ENCODE measurements at places on chromosomes 3 and 15.
A peak's percentile ranks its signal among the peaks of the same experiment; 100 is the strongest.

DNA sequence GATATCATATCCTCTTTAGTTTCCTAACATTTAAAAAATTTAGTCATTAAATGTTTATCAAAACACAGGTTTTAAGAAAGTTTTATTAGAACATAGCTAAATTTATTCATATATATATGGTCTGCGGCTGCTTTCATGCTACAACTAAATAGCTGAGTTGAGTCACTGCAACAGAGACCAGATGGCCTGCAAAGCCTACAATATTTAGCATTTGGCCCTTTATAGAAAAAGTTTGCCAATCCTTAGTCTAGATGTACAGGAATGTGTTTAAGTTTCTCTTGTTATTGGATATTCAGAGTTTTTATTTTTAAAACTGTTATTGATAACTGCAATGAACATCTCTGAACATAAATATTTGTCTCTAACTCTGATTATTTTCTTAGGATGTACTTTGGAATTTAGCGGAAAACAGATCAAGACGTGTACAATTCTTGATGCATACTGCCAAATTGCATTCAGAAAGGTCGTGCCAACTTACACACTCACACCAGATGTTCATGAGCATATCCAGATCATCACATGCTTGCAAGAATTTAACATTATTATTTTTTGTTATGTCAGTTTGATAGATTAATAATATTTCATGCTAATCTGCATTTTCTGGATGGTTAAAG is 157.9 kb downstream of the STAC start:
- DNase-seq, result no peak

GRCh38 chr3:138383715-138384465 is 35.5 kb downstream of the MRAS start:
- no peak for DNase-seq

GRCh38 chr3:8001307-8001706 is 500.3 kb upstream of the LMCD1 start:
- no peak for DNase-seq

DNA sequence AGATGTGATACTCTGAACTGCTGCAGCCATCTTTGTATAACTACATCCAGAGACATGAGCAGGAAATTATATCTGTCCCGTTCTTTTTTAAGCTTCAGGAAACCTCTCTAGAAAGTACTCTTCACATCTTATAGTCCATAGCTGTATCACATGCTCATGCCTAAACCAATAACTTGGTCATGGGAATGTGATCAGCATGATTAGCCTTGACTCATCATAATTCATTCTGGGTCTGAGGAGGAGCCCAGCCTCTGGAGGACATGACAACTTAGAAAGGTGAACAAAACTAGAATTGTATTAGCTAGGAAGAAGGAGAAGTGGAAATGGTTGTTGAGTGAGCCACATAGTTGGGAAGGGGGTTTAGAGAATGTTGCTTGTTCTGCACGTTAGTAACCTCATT is 12.9 kb downstream of the PPM1L start:
- DNase-seq, result no peak

DNA sequence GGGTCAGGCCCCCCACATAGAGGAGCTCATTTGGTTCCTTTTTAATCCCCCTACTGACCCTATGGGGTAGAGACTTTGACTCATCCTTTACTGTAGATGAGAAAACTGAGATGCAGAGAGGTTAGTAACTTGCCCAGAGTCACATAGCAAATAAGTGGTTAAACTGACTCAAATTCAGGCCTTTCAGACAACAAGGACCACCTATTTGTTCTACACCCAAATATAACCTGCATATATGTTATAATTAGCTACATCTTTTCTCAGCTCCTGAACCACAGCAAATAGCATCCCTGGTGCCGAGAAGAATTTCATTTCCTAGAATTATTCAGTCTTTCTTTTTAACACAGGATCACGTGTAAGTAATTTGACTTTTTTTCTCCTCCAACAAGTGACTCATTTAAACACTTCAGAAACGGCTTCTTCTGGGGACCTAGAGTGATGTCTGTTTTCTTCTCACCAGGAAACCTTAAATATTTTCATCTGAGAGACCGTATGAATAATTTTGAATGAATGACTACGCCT is 57.4 kb downstream of the MGLL start:
- DNase-seq, result no peak

GRCh38 chr3:21274079-21274571 is 476.9 kb downstream of the ZNF385D start:
- DNase-seq, result no peak

- DNase-seq, result no peak
Observed at GRCh38 chr3:52434491-52435115, 10.3 kb downstream of the SEMA3G start.

DNA sequence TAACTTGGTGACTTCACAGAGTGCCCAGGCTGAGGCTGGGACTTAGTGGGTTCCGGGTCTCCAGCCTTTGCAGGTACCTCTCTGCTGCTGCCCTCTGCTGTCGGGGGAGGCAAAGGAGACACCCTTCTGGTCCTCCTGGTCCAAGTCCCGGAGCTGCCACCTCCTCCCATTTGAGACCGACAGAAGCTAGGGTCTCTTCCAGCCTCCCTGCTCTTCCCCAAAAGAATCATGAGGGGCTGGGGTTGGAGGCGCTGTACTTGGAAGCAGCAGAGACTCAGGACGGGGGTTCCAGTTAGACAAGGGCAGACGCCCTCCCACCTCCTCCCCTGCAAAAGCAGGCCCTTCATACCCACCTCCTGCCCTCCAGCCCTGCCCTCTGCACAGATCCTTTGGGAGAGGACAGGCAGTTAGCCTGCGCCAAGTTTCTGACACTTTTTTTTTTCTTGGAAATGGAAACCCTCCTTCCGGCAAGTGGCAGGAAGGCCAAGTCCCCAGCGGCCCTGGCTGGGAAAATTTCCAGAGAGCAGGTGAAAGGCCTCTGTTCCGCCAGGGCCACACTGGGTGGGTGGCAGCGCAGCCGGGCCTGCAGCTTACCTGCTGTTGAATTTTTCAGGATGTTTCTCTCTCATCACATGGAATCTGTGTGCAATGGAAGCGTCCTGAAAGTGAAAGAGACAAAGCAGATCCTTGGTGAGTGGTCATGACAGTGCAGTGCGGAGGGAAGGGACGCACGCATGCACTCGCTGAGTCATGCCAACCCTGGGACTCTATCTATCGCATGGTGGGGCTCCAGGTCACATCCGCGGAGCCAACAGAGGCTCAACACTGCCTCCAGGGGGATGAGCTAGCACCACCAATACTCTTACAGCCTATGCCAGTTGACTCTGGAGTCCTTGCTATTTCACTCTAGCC is 119.9 kb downstream of the DGKG start:
- DNase-seq, result no peak

- DNase-seq, result no peak
Observed at GRCh38 chr3:22893644-22894325, 309.3 kb upstream of the UBE2E2 start.

- DNase-seq, result no peak
Observed at GRCh38 chr3:135393898-135394525, 571.5 kb upstream of the PPP2R3A start.

GRCh38 chr15:26073430-26074333 is 210.6 kb upstream of the ATP10A start:
- DNase-seq, result no peak

- DNase-seq, result no peak
Observed at GRCh38 chr3:156787926-156788663, 38.1 kb upstream of the LEKR1 start.

GRCh38 chr3:177071496-177072156 is 125.7 kb downstream of the TBL1XR1 start:
- no peak for DNase-seq

DNA sequence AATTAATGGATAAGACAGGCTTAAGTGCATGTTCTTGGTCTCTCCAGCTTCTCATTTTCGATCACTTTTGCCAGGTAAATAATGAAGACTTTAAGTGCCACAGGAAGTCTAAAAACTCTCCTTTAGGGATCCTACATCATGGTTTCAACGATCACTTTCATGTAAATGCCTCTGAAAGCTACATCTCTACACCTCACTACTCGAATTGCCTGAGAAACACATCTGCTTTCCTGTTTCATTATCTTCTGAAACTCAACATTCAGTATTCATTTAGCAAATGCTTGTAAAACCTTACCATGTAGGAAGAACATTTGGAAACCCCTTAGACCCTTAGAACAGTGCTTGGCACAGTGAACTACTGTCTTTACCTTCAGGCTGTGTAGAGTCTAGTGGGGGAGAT is 16.2 kb downstream of the THAP10 start:
- DNase-seq, result no peak

DNA sequence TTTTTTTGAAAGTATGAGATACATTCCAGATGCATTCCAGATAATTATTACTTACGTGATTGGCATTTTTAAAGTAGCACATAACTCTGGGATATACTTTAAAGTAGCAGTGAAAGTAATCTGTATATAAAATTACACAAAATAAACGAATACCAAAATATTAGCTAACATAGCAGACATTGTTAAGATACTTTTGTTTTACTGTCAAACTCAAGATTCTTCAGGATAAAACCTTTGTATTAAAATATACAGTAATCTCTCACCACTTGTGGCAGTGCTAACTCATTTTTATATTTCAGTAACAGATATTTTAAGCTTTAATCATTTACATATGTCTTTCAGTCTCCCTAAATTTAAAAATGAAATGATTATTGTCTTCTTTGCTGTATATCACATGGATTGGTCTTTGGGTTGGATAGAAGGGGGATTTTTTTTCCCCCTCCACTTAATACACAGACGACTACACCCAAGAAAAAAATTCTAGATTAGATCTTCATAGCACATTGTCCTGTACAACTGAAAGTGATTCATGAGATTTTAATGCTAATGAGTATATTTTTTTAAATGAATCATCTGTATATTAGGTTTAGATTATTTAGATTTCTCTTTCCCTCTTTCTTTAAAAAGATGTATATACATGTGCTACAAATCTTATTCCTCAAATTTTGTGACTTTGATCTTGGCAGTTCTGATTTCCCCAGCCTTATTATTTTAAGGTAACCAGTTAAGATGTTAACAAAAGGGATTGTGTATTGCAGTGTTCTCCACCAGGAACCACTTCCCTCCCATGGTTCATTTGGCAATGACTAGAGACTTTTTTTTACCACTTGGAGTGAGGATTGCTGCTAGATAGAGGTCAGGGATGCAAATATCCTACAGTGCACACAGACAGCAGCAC is 24.5 kb upstream of the EBLN2 start:
- DNase-seq, result no peak

- no peak for DNase-seq
Observed at GRCh38 chr3:137325170-137325569, 367.4 kb downstream of the IL20RB start.

DNA sequence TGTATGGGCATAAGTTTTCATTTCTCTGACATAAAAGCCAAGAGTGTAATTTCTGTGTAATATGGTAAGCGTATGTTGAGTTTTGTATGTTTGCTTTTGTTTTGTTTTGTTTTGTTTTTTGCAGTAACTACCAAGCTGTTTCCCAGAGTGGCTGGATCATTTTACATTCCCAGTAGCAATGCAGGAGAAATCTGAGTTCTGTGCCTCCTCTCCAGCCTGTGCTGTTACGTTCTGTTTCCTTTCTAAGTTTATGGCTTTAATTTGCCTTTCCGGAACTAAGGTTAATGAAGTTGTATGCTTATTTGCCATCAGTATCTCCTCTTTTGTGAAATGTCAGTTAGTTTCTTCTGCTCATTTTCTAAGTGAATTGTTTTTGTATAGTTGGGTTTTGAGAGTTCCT is 307.8 kb downstream of the GABRG3 start:
- no peak for DNase-seq

DNA sequence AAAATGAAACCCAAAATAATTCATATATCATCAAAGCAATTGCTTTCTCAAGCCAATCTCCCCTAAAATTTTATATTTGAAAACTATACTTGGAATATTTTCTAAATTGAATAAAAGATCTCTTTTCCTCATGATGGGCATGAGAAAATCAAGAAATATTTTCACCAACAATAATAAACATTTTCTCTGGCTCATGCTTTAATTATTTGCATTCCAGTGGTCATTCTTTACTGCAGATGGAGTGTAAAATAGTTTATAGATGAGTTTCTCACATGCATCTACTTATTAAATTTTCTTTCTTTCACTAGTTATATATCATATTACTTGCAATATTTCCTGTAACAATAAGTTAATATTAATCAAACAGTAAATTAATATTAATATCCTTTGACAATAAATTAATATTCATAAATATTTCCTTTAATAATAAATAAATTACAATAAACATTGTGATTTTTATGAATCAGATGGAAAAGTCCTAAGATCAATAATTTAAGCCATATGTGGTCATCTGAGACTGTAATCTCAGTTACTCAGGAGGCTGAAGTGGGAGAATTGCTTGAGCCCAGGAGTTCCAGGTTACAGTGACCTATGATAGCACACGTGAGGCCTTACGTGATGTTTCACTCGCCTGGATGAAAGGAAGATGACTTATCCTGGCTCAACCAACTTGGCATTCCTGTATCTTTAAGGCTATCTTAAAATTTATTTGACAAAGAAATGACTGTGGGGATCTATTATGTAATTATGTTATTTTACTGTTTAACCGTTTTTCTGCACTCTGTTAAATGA is 958.8 kb downstream of the ZPLD1 start:
- DNase-seq, result no peak

- no peak for DNase-seq
Observed at GRCh38 chr3:58924578-58924977, 125.2 kb downstream of the CFAP20DC start.

GRCh38 chr15:99718421-99718820 is 14.8 kb downstream of the LYSMD4 start:
- no peak for DNase-seq

GRCh38 chr3:197940745-197941384 is 9.1 kb upstream of the RPL35A start:
- DNase-seq, result no peak

- no peak for DNase-seq
Observed at GRCh38 chr3:107976202-107976800, 114.5 kb downstream of the CD47 start.

DNA sequence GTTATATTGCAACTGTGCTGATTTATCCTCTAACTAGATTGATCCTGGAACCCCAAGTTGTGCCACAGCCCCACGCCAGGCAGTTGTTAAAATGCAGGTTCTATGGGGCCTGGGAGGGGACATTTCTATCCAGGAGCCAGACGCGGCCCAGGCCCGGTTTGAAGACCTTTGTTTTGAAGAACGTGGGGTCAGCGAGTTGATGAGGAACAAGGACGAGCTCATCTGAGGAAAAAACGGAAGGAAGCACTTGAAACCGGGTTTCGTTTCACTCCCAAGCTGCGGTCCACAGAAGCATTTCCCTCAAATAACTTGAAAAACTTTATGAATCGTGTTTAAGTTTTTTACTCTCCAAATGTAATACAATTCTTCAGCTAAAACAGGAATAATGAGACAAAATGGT is 76.4 kb downstream of the CHSY1 start:
- DNase-seq, result no peak

DNA sequence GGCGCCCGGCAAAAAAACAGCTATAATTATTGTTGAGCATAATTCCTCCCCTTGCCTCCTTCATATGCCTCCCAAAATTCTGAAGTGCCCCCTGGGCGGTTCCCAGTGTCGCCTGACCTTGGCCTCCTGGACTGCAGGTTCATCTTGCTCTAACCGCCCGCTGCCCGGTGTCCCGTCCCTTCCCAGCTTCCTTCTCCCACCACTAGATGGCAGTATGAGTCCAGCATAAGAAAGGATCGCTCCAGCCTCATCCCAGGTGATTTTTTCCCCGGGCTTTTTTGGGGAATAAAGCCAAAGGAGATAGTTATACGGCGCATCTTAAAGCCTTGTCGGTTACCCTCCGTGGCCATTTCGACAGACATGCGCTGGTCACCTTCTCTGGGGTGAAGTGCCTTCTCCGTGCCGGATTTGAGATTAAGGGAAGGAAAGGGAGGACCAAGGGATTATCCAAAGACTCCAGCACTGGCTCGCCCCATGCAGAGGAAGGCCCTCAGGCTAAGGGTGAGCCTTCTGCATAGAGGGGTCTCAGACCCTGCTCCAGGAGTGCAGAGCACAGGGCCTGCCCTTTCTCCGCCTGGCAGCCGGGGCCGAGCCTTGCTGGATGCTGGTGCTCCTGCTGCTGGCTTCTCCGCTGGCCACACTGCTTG is 45.8 kb upstream of the TRA2B start:
- DNase-seq, result peak; percentile 72

All from progenitor cell of endocrine pancreas (in vitro differentiated cells).